ENCODE measurements at places on chromosomes 6 and 20. TPM values are rescaled to one million over a fixed set of nuclear protein-coding genes. Genes with fewer than 3 reads are reported as not detected.

The PACRG gene
- total RNA-seq = not detected

- no peaks in the 10 kb centered on the region for H3K36me3 ChIP-seq
- H3K27ac ChIP-seq = no peak overlapping the region
- no peaks in the 10 kb centered on the region for H3K4me1 ChIP-seq
- DNase-seq = no peak
- H3K4me3 ChIP-seq = no peak overlapping the region
These were observed 541.0 kb upstream of the SPTLC3 start for GRCh38 chr20:12467758-12468157.

DNA sequence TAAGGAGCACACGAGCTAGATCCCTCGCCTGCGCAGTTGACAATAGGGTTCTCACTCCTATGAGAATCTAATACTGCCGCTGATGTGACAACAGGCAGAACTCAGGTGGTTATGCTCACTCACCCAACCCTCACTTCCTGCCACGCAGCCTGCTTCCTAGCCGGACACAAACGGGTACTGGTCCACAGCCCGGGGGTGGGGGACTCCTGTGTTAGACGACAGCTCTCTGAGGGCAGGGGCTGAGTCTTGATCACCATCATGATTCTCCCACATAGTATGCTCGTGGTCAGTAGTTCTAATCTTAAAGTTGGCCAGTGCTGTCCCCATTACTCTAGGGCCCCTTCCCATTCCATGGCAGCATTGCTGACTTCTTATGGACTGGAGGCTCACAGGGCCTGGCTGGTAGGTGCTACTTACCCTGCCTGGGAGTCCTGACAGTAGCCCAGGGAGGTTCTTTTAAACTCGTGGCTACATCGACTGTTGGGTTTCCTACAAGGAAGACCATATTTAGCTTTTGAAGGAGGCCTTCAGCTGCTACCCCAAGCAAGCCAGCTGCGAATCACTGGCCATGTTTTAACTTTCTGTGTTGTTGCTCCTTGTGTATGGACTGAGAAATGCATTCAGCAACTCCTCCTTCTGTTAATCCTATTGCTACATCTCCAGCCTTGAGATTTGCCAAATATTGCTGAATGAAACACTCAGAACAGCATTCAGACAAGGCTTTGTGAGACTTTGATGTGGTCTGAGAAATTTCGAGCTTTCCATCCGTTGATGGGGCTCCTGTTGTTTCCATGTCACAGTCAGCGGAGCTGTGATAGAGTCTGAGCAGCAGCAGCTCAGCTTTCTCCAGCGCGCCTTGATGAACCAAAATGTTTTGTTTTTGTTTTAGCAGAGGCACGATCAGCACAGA is 300.3 kb downstream of the NRN1 start:
- no peaks in the 10 kb centered on the region for H3K27me3 ChIP-seq
- DNase-seq = no peak
- no peaks in the 10 kb centered on the region for H3K36me3 ChIP-seq
- H3K4me1 ChIP-seq = no peaks in the 10 kb centered on the region

DNA sequence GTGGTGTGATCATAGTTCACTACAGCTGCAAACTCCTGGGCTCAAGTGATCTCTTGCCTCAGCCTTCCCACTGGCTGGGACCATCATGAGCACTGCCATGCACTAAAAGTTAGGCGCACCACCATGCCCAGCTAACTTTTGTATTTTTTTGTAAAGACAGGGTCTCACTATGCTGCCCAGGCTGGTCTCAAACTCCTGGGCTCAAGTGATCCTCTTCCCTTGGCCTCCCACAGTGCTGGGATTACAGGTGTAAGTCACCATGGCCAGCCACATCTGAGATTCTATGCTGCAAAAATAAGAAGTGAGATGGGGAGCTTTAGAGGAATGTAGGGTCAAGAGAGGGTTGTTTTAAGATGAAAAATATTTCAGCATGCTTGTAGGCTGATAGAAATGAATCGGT is 1.5 kb upstream of the FAM83D start:
- peaks cover under 1% of the 10 kb centered on the region for H3K36me3 ChIP-seq
- no peak overlapping the region for H3K27ac ChIP-seq
- no peaks in the 10 kb centered on the region for H3K27me3 ChIP-seq
- peaks cover 11% of the 10 kb centered on the region for H3K4me1 ChIP-seq

DNA sequence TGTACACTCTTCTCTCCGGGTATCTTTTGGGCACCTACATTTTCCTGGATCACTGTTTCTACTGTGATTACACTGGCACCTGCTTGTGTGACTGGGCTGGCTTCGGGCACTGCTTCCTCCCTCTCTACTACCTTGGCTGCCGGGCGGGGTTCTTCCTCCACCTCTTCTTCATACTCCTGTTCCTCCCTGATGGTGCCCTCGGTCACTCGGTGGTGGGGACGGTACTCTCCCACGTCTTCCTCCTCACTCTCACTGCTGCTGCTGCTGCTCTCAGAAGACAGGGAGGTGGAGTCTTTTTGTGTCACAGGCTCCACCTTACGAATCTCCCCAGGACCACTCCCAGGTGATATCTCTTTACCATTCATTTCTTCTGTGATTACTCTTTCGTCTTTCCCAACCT is 42.5 kb downstream of the SMLR1 start:
- H3K36me3 ChIP-seq = peaks cover 18% of the 10 kb centered on the region
- no peaks in the 10 kb centered on the region for H3K4me1 ChIP-seq
- DNase-seq = no peak
- no peak overlapping the region for H3K27ac ChIP-seq

DNA sequence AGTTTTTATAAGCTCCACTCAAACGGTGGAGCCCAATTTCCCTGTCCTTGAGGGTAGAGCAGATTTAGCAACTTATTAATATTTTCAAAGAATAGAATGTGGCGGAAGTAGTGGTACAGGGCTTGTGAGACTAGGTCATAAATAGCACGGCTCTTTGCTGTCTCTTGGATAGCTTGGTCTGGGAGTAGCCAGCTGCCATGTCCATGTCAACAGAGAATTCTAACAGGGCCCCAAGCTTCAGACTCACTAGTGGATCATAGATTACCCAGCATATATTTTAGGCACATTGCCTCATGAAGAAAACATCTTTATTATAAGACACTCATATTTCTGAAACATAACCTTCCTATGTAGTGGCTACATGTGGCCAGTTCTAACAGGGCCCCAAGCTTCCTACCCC is 755.7 kb downstream of the HDGFL1 start:
- H3K27me3 ChIP-seq = no peaks in the 10 kb centered on the region
- H3K36me3 ChIP-seq = no peaks in the 10 kb centered on the region
- DNase-seq = no peak
- no peak overlapping the region for H3K4me3 ChIP-seq
- no peaks in the 10 kb centered on the region for H3K4me1 ChIP-seq

- DNase-seq = no peak
- H3K27me3 ChIP-seq = no peaks in the 10 kb centered on the region
- no peak overlapping the region for H3K27ac ChIP-seq
- peaks cover 10% of the 10 kb centered on the region for H3K4me1 ChIP-seq
These were observed 212.1 kb upstream of the MARCKS start for GRCh38 chr6:113644861-113645575.

GRCh38 chr6:85565736-85566135 is 27.9 kb downstream of the SNX14 start:
- H3K4me3 ChIP-seq = no peak overlapping the region
- no peaks in the 10 kb centered on the region for H3K4me1 ChIP-seq
- no peak for DNase-seq
- no peak overlapping the region for H3K27ac ChIP-seq
- no peaks in the 10 kb centered on the region for H3K27me3 ChIP-seq

GRCh38 chr20:17708675-17709360 is 9.1 kb downstream of the BANF2 start:
- DNase-seq = no peak
- H3K27me3 ChIP-seq = peaks cover 13% of the 10 kb centered on the region
- H3K4me3 ChIP-seq = no peak overlapping the region
- no peaks in the 10 kb centered on the region for H3K36me3 ChIP-seq
- H3K27ac ChIP-seq = no peak overlapping the region
- H3K4me1 ChIP-seq = no peaks in the 10 kb centered on the region

DNA sequence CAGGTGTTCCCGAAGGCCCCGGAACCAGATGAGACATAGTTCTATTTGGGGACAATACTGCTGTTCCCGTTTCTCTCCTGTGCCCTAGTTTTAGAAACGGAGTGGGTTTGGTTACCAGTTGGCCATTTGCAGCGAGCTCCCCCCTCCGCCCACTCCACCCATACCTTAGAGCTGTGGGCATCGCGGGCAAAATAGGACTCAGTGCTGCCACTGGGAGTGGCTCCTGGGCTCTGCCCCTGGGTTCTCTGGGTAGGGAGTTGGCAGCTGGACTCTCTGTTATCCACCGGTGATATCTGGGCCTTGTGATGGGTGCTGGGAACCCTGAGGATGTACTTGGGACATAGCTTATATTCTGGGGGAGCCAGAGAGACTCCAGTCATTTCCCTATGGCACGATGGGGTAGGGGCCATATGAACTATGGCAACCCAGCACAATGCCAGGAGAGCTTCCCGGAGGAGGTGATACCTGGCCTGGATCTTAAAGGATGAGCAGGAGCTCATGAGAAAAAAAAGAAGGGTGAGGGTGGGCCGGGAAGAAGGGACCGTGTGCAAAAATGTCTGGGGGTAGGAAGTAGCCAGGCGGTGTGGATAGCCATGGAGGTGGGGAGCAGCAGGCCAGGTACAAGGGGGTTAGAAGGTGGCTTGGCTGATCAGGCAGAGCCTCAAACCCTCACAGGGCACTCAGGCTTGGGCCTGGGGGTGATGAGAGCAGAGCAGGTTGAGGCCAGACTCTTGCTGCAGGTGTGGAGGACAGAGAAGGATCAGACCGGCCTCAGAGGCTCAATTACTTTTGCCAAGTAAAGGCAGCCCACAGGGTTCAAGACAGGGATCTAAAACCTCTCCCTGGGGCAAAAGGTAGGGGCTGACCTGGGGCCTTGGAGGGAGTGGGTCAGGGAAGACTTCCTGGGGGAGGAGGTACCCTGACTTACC is 9.6 kb downstream of the SRC start:
- no peak for DNase-seq
- no peak overlapping the region for H3K4me3 ChIP-seq
- H3K4me1 ChIP-seq = peaks cover 38% of the 10 kb centered on the region
- no peaks in the 10 kb centered on the region for H3K27me3 ChIP-seq
- H3K27ac ChIP-seq = no peak overlapping the region

The AGER gene
- 1.4 TPM for total RNA-seq

DNA sequence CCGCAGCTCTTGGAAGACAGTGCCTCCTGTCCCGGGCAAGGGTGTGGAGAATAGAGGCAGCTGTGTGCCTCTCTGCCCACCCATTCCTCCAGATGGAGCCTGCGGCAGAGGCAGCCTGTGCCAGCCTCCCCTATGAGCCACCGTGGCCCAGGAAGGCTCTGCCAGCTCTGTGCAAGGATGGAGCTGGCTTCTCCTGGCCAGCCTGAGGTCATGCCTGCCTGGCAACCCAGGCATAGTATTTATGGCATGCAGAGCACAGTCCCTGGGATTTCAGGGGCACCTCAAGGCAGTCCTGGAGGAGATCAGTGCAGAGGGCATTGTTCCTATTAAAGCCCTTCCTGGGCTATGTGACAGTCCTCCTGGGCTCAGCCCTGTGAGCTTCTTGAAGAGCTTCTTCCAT is 1.5 kb downstream of the EPB41L1 start:
- H3K36me3 ChIP-seq = no peaks in the 10 kb centered on the region
- no peak for DNase-seq
- H3K4me3 ChIP-seq = no peak overlapping the region
- no peaks in the 10 kb centered on the region for H3K4me1 ChIP-seq

DNA sequence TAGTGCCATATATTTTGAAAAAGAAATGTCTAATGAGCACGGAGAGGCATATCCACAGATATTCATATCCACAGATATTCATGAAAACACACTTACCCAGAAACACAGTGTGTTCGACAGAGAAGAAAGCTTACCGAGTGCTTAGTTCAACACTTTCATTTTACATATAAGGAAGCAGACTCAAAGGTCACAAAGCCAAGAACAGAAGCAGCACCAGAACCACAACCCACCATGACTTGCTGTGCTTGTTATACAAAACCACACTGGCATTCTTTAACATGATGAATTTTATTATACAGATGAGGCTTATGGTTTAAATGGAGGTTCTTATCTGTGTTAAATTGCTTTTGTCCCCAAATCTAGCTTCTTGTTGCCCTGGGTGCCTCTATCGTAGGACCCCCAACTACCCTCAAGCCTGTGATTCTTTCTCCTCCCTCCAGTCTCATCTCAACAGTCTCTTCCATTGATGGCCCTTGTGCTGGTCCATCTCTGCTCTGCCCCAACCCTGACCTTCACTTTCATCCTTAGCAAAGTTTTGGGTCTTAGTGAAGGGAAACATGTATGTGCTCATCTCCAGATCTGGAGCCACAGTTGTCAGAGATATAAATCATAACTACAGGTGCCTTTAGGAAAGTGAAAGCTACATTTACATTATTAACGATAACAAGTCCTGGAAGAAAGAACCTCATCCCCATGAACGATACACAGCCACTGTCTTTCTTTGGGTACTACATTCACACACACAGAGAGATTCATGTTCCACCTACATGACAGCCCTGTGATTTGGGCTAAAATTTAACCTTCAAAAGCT is 40.0 kb downstream of the SF3B5 start:
- H3K4me3 ChIP-seq = no peak overlapping the region
- H3K27ac ChIP-seq = no peak overlapping the region
- H3K4me1 ChIP-seq = no peaks in the 10 kb centered on the region
- no peaks in the 10 kb centered on the region for H3K27me3 ChIP-seq

DNA sequence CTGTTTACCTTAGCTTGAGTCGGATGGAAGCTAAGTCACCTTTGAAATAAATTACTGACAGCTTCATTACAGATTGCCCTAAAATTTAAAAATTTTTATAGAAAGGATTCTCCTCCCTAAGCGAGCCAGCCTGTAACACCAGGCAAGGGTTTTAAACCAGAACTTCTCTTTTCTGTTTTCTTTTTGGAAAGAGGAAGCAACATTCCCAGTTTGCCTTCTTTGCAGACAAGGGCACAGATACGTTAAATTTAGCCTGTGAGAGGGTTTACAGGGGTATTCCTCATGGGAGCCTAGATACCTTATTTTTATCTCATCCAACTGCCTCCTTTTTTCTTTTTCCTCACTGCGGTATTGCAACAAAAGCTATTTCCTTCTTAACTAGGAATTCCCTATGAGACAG is 45.0 kb downstream of the GNAS start:
- no peaks in the 10 kb centered on the region for H3K27me3 ChIP-seq
- H3K27ac ChIP-seq = no peak overlapping the region
- peaks cover 89% of the 10 kb centered on the region for H3K36me3 ChIP-seq
- no peak for DNase-seq
- H3K4me1 ChIP-seq = peaks cover 23% of the 10 kb centered on the region

The NQO2 gene
- 17.5 TPM for total RNA-seq

DNA sequence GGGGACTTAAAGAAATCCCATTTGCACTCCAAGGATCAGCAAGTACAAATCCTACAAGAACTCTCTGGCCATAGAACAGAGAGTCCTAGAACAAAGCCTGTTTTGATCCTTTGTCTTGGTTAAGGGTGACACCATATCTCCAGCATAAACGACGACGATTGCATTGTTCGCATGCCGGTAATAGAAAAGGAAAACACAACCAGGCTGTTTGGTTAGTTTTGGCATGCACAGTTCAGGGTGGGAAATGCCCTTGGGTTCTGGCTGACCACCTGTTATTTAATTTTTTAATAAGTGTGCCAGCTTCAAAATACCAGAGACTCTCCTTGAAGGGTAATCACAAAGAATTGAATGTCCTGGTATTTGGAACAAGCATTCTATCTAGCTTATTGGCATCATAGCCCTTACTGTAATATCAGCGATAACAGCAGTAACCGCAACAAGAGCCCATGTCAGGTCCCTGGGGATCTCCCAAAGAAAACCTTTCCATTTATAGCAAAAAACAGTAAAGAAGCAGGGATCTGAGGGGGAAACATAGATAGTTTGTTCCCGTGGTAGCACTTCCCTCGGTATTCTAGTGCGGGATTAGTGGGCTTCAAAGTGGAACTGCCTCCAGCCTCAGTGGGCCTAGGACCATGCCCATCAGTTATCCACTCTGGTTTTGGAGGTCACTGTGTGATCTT is 77.1 kb downstream of the TMEM170B start:
- DNase-seq = no peak
- no peaks in the 10 kb centered on the region for H3K27me3 ChIP-seq
- H3K4me3 ChIP-seq = no peak overlapping the region

The XRN2 gene
- 166 TPM for total RNA-seq

The EYA2 gene
- total RNA-seq = 56.4 TPM

The MLN gene
- not detected for total RNA-seq
